HS-5 (cell line): ENCODE measurements at places on chromosomes 4 and X.

GRCh38 chr4:8775751-8776355 is 95.8 kb downstream of the HMX1 start:
- DNase-seq = no peak

GRCh38 chr4:8155048-8155447 is 3.6 kb downstream of the ABLIM2 start:
- no peak for DNase-seq

- peak; percentile 32 for DNase-seq
Measured at GRCh38 chrX:17413228-17413627, 38.2 kb downstream of the NHS start.

DNA sequence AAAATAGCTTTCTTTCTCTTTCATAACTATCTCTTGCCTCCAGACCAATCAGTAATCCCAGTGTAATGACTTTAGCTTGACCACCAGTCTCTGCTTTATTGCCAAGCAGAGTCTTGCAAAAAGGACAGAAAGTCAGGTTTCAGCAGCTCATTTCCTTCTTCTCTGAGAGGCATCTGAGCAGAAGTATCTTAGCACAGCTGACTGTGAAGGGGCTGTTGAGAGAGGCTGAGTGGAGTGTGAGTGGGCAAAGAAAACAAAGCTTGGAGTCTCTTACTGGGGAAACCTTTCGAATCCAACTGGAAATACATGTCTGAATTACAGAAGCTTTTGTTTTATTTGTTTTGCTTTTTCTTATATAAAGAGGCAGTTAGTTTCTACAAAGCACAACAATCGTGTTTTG is 170.3 kb upstream of the IGFBP7 start:
- DNase-seq = no peak

- DNase-seq = peak; percentile 28
Measured at GRCh38 chrX:40175511-40176350, 78.0 kb upstream of the BCOR start.

DNA sequence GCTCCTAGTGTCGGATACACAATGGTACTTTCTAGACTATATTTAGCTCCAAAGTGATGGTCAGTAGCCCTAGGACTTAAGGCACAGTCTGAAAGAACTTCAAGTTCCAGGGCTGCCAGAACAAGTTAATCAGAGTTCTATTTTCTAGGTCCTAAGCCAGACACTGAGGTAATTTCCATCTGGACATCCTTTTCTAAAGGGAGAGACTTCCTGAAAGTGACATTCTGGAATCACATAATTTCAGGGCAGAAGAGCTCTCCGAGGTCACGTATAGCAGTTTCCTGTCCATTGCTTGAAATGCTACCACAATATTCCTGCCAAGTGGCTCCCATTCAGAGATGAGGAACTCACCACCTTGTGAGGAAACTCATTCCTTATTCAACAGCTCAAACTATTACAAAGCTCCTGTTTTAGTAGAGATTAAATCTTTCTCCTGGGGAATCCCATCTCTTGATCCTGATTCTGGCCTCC is 117.9 kb downstream of the COL25A1 start:
- DNase-seq = peak; percentile 16

DNA sequence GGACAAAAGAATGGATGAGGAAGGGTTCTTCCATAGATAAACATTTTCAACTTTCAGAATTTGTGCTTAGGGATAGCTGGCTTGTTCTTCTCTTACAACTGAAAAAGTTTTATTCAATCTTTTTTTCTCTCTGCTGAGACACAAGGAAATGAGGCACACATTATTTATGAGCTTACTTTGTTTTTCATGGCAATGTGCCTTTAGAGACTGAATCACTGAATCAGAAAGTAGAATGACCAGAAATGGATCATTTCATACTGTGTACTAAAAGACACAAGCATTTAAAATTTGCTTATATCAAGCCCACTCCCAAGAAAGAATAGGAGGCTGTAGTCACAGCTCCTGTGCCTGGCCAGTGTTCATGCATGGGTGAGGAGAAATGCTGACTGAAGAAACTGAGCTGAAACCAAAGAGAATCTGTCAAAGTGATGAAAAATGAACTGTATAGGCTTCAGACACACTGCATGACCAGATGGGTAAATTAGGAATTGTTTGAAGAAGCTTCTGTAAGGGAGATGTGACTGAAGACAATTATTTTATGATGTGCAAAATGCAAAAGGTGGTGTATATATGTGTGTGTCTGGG is 413.8 kb downstream of the RAPGEF2 start:
- peak; percentile 33 for DNase-seq

GRCh38 chrX:77298790-77299189 is 148.4 kb upstream of the FGF16 start:
- DNase-seq = no peak

DNA sequence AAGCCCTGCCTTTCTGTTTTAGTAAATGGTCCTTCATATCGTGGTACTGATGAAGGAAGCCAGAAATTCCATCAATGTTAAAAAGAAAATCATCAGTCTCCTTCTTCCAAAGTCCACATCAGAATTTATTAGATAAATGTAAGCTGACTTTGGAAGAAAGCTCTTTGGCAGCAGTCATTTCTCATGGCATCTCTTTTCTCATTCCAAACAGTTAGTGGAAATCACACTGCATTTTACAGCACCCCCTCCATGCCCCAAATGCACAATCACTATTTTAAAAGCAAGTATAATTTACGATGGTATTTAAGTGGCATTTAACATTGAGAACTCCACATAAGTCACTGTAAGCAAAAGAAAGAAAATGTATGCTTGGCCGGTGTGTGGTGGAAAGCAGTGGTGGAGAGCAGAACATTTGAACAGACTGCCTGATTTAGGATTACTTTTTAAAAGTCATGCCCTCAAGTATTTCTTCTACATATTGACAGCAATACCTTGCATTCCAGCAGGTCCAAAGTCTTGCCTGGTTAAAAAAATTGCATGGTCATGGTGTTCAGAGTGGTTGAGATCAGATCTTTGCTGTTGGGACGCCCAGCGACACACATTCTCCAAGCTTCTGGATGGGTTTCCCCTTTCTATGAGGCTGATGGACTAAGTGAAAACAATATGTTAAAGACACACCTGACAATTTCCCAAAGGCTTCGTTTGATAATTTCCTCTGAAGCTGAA is 248.6 kb downstream of the ADAMTS3 start:
- no peak for DNase-seq

DNA sequence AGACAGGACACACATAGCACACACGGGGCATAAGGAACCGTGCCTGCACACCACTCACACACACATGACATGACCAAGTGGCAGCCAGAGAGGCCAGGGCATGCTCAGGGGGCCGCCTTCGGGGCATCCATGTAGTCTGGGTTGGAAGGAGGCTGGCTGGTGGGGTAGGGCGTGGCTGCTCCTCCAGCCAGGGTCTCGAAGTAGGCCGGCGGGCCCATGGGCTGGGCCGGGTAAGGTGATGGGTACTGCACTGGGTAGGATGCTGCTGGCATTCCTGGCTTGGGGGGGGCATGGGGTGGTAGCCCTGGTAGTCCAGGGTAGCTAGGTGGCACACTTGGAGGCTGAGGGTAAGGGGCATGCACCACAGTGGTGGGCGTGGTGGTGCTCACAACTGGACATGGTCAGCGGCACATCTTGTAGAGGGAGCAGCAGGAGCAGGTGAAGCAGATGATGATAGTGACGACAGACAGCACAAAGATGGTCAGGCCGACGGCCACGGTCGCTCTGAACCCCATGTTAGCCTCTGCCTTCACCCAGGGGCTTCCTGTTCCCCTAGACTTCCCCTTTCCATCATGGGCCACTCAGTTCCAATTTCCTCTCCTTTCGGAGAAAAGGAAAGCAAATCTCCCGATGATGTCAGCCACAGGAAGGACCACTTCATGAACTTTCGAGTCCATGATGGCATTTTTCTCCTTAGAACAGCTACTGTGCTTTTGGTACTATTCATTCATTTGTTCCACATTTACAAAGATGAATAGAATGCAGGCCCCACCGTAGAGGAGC is 10.9 kb upstream of the DDX3X start:
- DNase-seq = no peak

DNA sequence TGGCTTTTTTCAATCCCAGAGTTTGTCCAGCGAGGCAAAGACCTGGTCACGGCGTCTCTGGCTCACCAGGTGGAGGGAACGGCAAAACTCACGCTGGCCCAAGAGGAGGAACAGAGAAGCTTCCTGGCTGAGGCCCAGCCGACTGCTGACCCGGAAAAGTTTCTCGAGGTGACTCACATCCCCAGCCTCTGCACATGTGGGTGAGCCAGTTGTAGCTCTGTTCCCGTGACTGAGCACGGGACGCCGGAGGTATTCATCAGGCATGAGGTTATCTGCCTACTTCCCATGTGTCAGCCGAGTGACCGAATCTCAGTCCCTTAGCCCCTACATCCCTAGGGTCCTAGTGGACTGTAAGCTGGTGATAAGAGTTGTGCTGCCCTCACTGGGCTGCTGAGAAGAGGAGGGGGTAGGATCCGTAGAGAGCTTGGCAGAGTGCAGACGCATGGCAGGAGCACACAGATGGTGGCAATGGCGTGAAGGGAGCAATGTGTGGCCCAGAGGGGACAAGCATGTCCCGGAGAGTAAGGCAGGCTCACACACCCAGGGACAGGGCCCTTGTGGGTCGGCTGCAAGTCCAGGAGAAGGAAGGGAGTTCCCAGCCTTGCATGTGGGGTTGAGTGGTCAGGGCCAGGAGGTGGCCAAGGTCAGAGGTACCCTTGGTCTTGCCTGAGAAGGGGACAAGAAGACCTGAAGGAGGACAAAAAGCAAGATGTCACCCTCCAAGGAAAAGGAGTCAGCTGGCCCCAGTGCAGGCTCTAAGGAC is 42.9 kb downstream of the EVC start:
- peak; percentile 86 for DNase-seq

GRCh38 chr4:61827907-61828391 is 627.8 kb downstream of the ADGRL3 start:
- no peak for DNase-seq

DNA sequence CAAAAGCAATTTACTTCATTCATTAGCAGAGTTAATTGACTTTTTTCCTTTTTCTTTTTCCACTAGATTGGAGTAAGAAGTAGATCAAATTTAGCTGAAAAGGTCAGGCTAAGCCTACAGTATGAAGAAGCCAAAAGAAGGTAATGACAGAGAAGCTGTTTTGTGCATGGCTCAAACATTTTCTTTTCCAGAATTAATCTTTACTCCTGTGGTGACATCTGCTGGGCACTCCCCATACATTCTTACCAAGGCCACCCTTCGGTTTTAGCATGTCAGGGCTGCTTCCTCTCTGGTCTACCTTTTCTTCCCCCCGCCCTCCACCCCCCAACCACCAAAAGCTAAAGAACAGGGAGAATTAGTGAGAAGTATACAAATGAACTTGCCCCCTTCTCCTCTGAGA is 70.2 kb downstream of the CLDN22 start:
- DNase-seq = no peak

- no peak for DNase-seq
Measured at GRCh38 chr4:123412091-123412505, 15.5 kb downstream of the SPRY1 start.

DNA sequence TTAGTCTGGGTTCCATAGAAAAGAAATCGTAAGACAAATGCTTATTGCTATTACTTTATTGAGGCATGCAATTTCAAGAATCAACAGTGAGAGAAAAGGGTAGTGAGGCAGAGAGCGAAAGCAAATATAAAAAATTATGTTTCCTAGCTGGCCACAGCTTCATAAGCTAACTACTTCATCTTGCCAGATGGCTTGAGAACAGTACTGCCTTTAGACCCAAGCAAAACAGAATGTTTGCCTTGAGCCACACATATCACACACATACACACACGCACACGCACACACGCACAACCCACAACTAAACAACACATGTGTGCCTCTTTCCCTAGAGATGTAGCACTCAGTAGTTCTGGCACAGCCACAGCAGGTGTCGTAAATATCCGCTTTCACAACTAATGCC is 31.6 kb upstream of the NR0B1 start:
- DNase-seq = no peak

DNA sequence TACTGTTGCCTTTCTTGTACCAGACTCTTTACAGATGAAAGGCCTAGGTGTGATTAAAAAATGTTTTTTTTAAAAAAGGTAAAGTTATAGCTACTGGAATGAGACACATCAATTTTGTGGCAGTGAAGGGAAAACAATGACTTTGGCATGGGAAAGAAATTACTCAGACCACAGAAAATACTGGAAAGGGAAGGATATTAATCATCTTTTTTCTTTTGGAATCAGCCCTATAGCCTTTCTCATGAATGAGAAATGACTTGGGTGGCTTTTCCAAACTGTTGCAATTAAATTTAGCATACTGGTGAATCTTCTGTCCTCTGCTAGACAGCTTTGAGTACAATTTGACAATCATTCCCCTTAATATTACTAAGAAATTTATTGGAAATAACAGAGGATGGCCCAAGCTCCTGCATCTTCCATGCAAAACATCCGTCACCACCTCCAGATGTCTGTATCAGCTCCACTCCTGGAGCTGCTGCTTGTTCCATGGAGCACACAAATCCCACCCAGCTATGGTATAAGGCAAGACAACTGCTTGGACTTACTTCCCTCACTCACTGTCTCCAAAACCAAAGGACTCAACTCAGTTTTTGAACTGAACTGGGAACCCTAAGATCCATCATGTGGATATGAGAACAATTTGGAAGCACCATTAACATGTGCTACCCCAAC is 97.6 kb upstream of the ARSJ start:
- DNase-seq = peak; percentile 22

DNA sequence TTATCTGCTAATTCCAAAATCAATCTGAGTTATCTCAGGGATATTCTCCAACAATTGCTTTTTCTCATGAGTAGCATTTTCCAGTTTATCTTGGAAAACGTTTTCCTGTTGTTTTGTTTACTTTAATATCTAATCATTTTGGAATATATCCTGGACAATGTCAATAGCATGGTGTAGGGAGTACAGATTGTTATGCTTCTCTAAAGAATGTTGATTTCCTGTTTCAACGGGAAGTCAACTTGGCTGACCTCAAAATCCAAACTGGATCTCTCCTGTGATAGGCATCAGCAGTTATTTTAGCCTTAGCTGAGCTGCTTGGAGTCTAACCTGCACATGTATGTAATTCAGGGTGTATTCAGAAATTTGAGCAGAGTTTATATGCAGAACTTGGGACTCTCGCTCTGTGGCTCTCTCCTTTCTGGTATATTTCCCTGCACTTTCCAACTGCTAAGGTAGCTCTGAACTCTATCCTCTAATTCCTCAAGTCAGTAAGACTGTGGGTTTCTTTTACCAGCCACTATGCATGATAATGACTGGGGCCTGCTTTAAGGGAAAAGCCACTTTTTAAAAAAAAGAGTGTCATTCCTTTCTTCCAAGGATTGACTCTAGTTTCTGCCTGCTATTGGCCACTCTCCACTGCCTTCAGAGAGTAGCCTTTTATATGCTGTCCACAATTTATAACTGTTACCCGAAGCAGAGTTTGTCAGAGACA is 7.7 kb downstream of the PRSS48 start:
- DNase-seq = no peak

GRCh38 chrX:150229030-150229429 is 134.1 kb upstream of the MAMLD1 start:
- DNase-seq = no peak

GRCh38 chrX:111492085-111492484 is 19.4 kb upstream of the SERTM2 start:
- no peak for DNase-seq

DNA sequence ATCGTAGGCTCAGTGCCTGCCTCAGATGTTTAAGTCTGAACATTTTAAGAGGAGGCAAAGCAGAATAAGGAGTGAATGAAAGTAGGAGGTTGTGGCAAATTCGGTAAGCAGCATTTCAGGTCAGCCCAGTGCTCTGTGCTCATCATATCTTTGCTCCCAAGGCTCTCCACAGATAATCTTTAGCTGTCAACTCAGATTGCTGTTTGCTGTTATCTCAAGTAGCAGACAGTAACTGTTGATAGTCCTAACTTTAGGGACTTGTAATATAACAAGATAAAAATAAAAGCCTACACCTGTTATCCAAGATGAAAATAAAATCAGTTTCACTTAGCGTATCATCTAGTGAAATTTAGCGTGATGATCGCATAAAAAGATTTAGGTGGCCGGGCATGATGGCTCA is 18.6 kb upstream of the CLTRN start:
- DNase-seq = no peak
